HuH-7.5 (cell line): ENCODE measurements at places on chromosomes 6 and 20.

GRCh38 chr20:8061861-8062518 is 42.4 kb upstream of the TMX4 start:
- no peak for DNase-seq

- no peak for DNase-seq
These were observed 23.7 kb upstream of the PPP1R14C start for GRCh38 chr6:150119173-150119572.

DNA sequence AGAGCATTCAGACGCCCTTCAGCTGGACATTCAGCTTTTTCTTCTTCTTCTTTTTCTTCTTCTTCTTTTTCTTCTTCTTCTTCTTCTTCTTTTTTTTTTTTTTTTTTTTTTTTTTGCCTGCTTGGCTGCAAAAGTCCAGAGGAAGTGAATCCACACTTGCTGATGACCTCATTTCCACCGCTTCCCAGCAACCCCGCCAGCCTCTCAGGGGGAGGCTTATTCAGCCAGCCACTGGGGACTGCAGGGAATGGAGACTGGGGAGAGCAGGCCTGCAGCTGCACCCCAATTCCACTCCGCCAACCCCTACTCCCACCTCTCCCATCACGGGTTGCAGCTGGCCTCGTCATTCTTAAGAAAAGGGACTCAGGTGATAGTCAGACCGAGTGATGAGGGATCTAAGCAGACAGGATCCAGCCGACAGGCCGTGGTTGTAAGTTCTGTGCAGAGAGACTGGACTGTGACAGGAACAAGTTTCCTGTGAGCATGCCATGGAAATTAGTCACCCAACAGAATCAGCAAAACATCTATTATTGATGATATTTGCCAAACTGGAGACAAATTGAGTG is 59.0 kb upstream of the QKI start:
- DNase-seq = no peak

GRCh38 chr6:168100803-168101589 is 22.0 kb upstream of the FRMD1 start:
- DNase-seq = no peak

- no peak for DNase-seq
These were observed 138.0 kb downstream of the THBS2 start for GRCh38 chr6:169115632-169116031.

GRCh38 chr6:143258945-143259344 is 191.6 kb downstream of the ADAT2 start:
- no peak for DNase-seq

- no peak for DNase-seq
These were observed 4.9 kb downstream of the PKIG start for GRCh38 chr20:44587035-44587980.

DNA sequence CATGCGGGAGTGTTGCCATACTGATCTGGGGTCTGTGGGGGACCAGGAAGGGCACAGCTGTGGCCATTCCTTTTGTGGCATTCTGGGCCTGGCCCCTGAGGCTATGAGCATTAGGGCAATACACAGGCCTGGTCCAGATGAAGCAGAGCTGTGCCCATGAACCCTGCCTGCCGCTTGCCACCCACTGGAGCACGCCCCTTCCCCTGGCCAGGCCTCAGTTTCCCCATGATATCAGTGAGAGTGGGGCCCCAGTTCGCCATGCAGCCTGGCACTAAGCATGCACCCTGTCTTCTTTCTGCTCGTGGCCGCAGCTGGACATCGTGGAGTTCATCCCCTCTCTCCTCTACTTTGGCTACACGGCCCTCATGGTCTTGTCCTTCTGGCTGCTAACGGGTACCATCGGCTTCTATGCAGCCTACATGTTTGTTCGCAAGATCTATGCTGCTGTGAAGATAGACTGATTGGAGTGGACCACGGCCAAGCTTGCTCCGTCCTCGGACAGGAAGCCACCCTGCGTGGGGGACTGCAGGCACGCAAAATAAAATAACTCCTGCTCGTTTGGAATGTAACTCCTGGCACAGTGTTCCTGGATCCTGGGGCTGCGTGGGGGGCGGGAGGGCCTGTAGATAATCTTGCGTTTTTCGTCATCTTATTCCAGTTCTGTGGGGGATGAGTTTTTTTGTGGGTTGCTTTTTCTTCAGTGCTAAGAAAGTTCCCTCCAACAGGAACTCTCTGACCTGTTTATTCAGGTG is 42.4 kb downstream of the PLAGL2 start:
- no peak for DNase-seq

- no peak for DNase-seq
These were observed 489.8 kb upstream of the MANEA start for GRCh38 chr6:95087394-95088097.

GRCh38 chr6:150016324-150017185 is 8.8 kb downstream of the RAET1L start:
- peak; percentile 73 for DNase-seq

- no peak for DNase-seq
These were observed 35.8 kb downstream of the TRIM38 start for GRCh38 chr6:25998379-25998778.

GRCh38 chr6:163620670-163621330 is 206.3 kb downstream of the QKI start:
- no peak for DNase-seq

DNA sequence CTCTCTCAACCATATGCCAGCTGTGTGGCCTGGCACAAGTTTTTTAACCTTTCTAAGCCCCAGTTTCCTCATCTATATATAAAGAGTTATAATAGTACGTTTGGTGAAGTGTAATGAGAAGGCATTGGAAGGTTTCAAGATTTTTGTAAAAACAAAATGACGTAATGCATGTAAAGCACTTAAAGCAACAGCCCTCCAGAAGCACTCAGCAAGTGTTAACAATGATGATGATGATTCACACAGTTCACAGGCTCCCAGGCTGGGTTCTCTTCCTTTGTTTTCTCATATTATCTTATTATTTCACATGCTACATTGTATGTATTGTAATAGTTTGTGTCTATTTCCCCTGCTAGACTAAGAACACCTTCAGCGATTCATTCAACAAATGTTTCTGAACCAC is 6.2 kb downstream of the CEP250 start:
- DNase-seq = no peak

DNA sequence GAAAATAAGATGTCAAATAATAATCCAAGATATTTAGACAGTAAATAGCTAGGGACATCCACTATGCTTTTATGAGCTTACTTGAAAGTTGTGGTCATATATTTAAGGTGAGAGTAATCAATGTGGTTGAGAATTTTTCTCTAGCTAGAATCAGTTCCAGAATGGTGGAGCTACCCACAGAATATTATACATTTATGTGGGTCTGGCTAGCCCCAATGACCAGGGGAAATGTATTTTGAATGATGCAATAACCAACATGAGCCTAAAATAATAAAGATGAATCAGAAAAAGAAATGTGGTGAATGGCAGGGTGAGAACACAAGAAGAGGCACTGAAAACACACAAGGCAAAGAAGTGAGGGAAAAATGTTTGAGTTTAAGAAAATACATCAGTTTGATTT is 325.7 kb downstream of the TBC1D32 start:
- DNase-seq = no peak

- no peak for DNase-seq
These were observed 64.7 kb upstream of the HS3ST5 start for GRCh38 chr6:114407426-114408035.

DNA sequence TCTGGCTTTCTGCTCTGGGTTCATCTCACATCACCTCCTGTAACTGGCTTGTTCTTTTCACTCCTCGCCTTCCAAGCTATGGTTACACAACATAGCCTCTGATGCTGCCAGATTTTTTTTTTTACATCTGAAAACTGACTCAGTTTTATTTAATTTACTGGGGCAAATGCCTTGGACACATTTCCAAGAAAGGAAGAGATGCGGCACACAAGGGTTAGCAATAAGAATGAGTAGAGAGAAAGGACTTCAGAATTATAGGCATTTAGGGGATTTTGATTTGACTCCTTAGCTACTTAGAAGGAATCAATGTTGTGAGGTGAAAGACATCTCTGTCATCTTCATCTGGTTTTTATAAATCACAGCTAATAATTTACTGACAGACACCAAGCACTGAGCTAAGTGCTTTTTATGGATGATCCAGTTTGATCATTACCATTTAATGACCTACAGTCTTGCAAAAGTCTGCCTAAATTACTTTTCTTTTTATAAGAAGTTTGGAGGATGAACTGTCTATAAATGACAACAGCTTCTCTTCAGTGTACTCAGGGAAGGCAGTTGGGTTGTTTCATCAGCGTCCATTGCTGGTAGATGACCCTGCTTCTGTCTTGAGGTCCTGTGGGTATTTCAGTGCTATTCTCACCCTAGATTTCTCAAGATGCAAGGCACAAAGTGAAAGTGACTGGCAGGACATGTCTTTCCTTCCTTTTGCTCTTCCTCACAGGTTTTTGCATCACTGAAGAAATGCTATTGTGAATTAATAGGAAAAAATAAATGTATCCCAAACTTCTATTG is 31.1 kb downstream of the LAMA4 start:
- DNase-seq = no peak

DNA sequence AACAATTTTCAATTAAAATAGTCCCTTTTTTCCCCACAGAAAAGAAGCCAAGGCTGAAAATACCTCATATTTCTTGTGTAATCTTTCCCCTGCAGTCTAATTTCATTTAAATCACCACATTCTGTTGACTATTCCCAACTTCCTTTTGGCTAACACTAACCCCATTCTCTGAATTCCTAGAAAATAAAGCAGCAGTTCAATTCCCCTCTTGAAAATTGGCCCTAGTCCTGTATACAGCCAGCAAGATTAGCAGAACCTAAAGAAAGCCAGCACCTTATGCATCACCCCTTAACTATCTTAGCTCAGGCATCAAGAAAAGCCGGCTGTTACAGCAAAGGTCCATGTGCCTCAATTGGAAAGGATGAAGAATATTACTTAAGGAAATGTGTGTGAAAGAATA is 69.7 kb downstream of the MDN1 start:
- no peak for DNase-seq

DNA sequence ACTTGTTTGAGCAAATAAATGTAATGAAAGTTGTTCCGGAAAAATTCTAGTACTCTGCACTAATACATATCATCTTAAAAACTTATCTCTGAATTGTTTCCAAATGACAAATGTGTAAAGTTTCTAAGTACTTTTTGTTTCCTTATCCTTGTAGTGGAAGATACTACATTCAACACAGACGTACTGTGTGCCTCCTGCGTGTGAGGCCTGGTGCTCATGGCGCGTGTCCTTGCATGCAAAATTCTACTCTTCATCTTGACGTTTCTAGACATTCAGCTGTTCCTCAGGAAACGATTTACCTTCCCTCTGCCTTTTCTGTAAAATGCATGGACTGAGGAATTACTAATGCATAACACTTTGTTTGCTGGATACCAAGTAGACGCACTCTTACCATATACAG is 11.5 kb downstream of the DLL1 start:
- DNase-seq = no peak
